ENCODE measurements at places on chromosomes 3 and 15. TPM values are rescaled to one million over a fixed set of nuclear protein-coding genes. Genes with fewer than 3 reads are reported as not detected.

DNA sequence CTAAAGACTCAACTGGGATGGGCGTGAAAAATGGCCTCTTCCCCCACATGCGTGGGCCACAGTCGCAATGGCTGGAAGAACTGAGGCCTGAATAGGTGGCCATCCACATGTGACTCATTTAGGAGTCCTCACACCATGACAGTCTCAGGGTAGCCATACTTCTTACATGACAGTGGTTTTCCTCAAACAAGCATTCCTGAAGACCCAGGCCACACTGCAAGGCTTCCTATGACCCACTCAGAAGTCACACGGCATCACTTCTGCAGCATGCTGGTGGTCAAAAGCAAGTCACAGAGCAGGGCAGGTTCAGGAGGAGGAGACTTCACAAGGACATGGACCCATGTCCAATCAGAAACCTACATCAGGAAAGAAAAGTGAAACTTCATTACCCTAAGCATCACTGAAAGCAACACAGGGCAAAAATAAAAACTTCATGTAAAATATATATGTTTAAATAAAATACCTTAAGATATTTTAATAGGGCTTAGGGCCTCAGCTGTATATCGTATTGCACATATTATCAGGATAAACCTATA is 257.1 kb downstream of the OPA1 start:
- no peak overlapping the region for H3K4me3 ChIP-seq
- peaks cover 4% of the 10 kb centered on the region for H3K4me1 ChIP-seq
- no peaks in the 10 kb centered on the region for H3K36me3 ChIP-seq
- no peaks in the 10 kb centered on the region for H3K27me3 ChIP-seq

GRCh38 chr15:92638709-92639365 is 16.7 kb downstream of the FAM174B start:
- H3K4me3 ChIP-seq: no peak overlapping the region
- H3K27ac ChIP-seq: peak overlapping the region; percentile 53
- H3K27me3 ChIP-seq: no peaks in the 10 kb centered on the region
- H3K4me1 ChIP-seq: peaks cover 7% of the 10 kb centered on the region

GRCh38 chr3:12170207-12170606 is 11.5 kb upstream of the TIMP4 start:
- H3K4me1 ChIP-seq: no peaks in the 10 kb centered on the region
- H3K27ac ChIP-seq: no peak overlapping the region
- DNase-seq: no peak
- no peaks in the 10 kb centered on the region for H3K36me3 ChIP-seq

DNA sequence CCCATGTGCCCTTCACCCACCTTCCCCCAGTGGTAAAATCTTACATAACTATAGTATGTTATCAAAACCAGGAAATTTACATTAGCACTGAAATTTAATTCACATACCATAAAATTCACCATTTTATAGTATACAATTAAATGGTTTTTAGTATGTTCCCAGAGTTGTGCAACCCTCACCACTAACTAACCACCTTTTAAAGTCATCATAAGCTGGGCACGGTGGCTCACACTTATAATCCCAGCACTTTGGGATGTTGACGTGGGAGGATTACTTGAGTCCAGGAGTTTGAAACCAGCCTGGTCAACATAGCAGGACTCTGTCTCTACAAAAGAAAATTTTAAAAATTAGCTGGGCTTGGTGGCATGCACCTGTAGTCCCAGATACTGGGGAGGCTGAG is 13.7 kb downstream of the FRMD5 start:
- H3K4me3 ChIP-seq: no peak overlapping the region
- H3K36me3 ChIP-seq: no peaks in the 10 kb centered on the region

Gene ZNF280D
- total RNA-seq: 24.9 TPM

Measured in colonic mucosa (tissue), 4 donors.